WTC11 (cell line): ENCODE measurements at places on chromosomes 1 and 21. TPM values are rescaled to one million over a fixed set of nuclear protein-coding genes. Genes with fewer than 3 reads are reported as not detected.

DNA sequence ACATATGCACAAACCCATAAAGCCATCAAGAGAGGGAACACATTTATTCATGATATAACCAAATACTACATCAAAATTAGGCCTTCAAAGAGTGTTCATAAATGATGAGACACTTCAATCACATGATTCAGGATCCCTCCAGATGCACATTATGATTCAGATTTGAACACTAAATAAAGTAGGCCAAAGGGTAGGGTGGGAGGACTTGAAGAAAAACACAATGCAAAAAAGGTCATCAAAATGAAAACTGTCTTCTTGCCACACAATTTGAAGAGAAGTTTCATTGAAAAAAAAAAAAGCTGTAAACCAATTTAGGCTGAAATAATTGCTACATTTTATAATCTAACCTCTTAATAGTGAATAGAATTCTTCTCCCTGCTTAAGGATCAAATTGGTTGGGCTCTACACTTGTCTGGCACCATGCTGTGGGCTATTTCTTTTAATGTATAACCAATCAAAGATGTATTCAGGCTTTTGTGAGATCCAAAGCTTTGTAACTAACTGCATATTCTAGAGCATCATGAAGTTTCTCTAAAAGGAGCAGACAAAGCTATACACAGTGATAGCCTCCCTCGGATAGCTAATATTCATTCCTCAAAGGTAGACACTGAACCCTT is 58.1 kb downstream of the ZSWIM5 start:
- no peak for DNase-seq

- no peak for DNase-seq
Measured at GRCh38 chr1:74468982-74469603, 43.3 kb downstream of the LRRC53 start.

Gene INAVA
- total RNA-seq = 41.2 to 47.9 TPM (median 47.6 TPM) in 3 replicates

DNA sequence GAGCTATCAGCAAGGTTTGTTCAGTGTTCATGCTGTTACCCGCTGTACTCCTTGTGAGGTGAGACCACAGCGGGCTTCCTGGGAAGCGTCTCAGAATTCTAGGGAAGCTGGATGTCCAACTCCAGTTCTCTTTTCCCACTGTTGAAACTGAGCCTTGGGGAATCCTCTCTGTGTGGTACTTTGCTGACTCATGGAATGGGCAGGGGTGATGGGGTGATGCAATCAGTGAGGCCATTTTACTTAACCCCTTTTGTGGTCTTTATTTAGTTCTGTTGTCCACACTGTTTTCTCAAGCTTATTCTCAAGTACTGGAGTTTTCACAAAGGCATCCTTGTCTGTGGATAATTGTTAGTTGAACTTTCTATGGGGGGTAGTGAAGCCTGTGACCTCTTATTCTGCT is 42.6 kb downstream of the ACKR1 start:
- DNase-seq = no peak

- no peak for DNase-seq
Measured at GRCh38 chr1:57857809-57858208, 433.9 kb upstream of the DAB1 start.

GRCh38 chr1:213345621-213346020 is 294.6 kb downstream of the RPS6KC1 start:
- DNase-seq = no peak

GRCh38 chr1:77371396-77371795 is 89.6 kb downstream of the AK5 start:
- no peak for DNase-seq

DNA sequence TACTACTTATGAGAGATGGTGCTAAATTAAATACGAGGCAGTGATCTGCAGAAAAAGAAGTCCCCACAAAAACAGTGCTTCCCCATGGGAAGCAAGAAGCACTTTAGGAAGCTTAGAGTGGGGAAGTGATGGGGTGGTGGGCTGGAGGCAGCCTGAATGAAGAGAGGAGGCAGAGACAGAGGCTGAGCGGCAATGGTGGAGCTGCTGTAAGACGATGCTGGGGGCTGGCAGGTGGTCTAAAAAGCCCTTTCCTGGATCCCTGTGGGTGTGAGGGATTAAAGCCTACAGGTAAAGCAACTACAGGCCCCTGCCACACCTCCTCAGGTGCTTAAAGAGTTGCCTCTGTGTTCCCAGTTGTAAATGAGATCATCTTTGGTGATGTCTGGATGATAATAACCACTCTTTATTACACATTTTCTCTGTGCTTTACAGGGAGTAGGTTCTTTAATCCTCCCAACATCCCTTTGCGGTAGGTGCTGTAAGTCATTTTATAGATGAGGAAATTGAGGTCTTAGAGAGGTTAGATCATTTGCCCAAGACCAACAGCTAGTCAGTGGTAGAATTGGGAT is 39.2 kb downstream of the CNN3 start:
- peak; percentile 58 for DNase-seq

DNA sequence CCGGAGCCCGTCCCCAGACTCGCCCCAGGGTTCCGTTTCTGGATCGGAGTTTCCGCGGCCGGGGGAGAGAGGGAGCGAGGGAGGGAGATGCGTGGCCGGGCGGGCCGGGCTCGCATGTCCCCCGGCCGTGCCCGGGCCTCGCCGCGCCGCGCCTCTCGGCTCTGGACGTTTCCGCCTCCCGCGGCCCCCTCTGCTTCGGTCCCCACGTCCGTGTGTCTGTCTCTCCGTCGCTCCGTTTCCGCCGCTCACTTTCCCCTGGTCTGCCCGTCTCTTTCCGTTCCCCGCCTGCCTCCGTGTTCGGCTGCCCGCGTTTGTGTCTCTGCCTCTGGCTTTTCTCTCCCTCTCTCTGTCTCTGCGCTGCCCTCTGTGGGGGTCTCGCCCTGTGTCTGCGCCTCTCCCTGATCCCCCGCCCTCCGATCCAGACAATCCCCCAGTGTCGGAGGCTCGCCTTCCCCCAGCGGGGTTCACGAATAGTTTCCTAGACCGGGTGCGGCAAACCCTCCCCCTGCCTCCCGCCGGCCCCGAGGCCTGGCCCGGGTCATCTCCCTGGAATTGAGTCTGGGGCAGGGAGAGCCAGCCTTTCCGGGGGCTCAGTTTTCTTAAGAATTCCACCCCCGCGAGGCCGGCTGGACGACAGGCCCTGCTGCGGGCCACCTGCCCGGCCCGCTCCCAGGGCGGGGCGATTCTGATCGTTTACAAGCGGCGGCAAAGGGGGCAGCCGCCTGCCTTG is 735 bp downstream of the NBL1 start:
- DNase-seq = peak; percentile 51

- no peak for DNase-seq
Measured at GRCh38 chr21:45828580-45829570, 152.7 kb upstream of the COL6A1 start.
